ENCODE measurements at places on chromosomes 6 and 20.

- peak; percentile 75 for DNase-seq
Observed at GRCh38 chr6:155158030-155158843, 105.6 kb upstream of the CLDN20 start.

DNA sequence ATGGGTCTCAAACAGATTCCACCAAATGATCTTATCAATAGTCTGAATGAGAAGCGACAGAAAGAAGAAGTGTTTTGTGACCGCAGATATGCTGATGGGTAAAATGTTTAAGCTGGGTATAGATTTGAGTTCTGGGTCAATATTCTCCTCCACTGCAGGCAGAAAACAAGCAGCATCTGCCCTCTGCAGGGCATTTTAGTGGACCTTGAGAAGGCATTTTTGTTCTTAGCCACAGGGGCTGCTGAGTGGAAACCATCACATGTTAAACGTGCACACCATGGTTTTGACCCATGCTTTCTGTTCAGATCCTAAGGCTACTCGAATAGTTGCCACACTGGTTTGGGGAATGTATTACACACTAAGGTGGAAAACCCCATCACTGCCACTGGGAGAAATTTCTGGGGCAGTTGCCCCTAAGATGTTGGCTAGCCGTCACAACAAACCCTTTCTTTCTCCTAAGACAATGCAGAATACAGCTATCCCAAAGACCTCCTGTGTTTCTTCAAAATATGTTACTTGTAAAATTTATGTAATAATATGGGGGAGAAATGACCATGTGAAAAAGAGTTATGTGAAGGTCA lies 5.5 kb downstream of the POU3F2 start:
- peak; percentile 70 for DNase-seq

GRCh38 chr6:108689272-108690161 lies 128.8 kb downstream of the FOXO3 start:
- peak; percentile 100 for DNase-seq

- DNase-seq, result peak; percentile 72
Observed at GRCh38 chr6:107237992-107238660, 122.8 kb upstream of the BEND3 start.

DNA sequence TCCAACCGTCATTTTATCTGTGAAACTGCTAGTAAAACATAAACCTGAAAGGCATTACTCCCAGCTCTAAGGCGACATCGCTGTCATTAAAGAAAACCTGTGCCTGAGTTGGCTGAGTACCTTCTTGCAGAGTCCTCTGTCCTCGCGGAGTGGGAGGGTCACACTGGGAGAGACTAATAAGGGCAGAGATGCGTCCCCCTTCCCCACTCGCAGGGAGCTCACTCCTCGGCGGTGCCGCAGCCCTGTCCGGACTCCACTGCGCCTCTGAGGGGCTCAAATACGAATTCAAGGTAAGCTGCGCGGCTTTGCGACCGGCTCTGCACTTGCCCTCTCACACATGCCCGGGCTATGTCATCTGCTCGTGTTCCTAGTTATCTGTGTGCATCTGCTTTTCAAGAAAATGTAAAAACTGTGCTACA lies at the start of gene COL19A1:
Gene COL19A1, plus strand, starts transcription at position 206 of the 419 bp plus-strand sequence. CDS start 13,012 bp downstream, outside the sequence.
- no peak for DNase-seq

GRCh38 chr20:42399802-42400201 lies 781.6 kb upstream of the CHD6 start:
- DNase-seq, result no peak

GRCh38 chr20:47036091-47036870 lies 141.6 kb downstream of the EYA2 start:
- no peak for DNase-seq

- peak; percentile 98 for DNase-seq
Observed at GRCh38 chr20:19784511-19785172, 26.6 kb downstream of the RIN2 start.

DNA sequence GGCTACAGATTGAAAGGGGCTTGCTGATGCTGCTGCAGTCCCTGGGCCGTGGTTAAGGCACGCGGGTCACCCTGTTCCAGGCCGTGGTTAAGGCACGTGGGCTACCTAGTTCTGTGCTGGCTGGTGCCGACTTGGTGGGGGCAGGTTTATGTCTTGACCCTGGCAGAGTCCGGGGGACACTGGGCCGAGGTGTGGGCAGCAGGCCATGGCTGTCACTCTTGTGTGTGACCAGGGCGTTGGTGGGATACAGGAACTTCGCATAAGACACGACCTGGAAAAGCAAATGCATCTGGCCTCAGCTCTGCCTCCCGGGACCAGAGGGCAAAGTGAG lies 6.4 kb downstream of the RPS21 start:
- no peak for DNase-seq

GRCh38 chr6:17454316-17455005 lies 61.1 kb downstream of the CAP2 start:
- no peak for DNase-seq

- DNase-seq, result peak; percentile 49
Observed at GRCh38 chr20:20856306-20856705, 143.9 kb upstream of the RALGAPA2 start.

Data from M059J (cell line).